Right ventricle myocardium inferior (tissue), 1 donor: ENCODE measurements at places on chromosomes 4 and X.

DNA sequence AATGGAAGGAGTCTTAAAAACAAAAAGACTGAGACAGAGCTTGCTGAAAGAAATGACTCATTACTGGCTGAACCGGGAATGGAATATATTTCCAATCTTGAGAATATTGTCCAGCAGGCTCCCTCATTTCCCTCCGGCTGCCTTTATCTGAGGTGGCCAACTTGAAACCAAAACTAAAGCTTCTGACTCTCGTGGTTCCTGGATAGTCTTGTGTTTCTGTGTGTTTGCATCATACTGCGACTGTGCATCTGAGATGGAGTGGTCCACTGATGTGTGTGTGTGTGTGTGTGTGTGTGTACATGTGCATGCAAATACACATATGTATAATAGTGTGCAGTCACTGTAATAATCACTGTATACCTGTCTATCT, 145.6 kb upstream of the SCML1 start:
- no peak for DNase-seq

GRCh38 chrX:1300449-1300848, 31.8 kb downstream of the CSF2RA start:
- DNase-seq: no peak

DNA sequence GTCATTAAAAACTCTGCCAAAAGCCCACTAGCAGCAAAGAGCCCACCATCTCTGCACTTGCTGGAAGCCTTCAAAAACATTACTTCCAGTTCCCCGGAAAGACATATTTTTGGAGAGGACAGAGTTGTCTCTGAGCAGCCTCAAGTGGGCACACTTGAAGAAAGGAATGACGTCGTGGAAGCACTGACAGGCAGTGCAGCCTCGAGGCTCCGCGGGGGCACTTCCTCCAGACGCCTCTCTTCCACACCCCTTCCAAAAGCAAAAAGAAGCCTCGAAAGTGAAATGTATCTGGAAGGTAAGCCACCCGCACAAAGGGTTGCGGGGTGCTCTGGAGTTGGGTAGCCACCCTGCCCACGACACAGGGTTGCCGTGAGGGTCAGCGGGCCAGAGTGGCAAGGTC, 25.9 kb downstream of the OFD1 start:
- DNase-seq: no peak

DNA sequence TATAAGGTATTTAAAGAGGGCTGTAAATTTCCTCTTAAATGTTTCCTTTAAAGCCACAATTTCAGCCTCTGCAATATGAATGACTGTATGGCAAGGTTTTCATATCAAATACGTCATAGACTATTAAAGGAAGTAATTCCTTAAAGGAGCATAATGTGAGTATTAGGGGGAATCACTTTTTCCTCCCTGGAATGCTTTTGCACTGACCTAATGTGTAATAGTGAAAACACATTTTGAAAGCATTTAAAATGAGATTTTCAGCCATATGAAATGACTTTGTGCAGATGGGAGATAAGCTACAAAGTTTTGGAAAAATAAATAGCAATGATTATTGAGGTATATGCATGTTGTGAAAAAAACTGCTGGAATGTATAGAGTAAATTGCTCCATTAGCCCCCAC, 17.6 kb downstream of the SLIT2 start:
- DNase-seq: no peak

- DNase-seq: no peak
Observed at GRCh38 chrX:83658731-83659130, 150.6 kb downstream of the POU3F4 start.

DNA sequence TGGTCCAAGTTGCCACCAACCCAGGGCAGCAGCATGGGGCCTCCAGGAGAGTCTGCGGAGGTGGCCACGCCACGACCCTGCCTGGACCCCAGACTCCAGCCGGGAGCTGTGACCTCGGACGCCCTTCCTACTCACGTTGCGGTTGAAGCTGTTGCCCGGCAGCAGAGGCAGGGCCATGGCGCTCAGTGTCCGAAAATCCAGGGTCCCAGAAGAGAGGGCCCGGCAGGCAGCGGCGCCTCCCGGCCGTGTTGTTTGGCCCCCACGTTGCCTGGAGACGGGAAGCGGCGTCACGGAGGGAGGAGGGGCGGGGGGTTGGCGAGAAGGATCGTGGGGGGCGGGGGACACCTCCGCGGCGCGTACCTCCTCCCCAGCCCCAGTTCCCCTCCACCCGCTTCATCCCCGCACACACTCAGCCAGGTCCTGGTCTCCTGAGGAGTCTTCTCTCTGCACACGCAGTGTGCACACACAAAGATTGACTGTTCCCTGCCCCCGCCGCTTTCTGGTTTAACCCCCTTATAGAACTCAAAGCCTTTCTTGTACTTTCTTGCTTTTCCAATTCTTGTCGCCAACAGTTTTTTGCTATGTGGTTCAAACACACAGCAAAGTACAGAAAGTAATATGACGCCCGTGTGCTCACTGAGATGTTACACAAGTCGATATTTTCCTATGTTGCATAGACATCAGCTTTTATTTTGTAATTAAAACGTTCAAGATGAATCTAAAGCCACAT, at the start of gene EFHC2:
Gene EFHC2, minus strand, starts transcription at position 261 of the 730 bp plus-strand sequence. Its CDS starts 84 bp downstream, at position 177.
- DNase-seq: peak; percentile 76

DNA sequence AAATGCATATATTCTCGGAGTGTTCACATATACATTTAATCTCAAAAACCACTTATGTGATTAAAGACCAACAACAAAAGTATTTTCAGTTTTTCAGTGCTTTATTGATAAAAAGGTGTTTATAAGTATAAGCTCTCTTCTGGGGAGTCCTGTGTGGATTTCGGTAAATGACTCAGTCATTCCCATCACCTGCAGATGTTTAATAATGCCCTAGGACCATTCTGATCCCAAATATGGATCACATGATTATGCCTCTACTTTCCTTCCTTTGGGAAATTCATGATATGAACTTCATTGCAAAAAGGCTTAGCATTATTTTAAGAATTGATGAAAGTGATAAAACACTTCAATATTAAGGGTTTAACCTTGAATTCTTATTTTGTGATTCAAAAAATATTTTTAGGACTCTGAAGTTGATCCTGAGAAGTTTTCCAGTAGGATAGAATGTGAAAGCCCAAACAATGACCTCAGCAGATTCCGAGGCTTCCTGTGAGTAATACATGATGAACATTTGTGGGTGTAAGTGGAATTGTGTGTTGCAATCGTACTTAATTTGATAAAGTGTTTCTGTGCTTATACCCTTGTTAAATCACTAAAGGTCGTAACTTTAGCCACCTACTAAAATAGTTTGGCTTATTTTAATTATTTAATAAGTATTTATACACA, 40.2 kb downstream of the ATP10D start:
- DNase-seq: no peak

DNA sequence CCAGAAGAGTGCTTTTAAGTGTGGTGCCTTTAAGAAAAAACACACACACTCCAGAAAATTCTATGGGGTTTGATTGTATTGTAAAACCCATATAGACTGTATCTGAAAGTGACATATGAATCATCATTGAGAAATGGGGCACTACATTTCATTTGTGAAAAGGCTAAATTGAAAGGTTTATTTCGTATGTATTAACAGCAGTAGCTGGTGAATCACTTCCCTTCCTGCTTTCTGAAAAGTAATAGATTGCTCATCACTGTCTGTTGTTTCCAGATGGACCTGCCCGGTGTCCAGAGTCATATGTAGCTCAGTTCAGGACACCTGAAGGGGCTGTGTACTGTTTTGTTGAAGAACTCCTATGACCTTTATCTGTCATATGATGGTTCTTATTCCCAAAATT, 28.1 kb upstream of the HPRT1 start:
- no peak for DNase-seq

DNA sequence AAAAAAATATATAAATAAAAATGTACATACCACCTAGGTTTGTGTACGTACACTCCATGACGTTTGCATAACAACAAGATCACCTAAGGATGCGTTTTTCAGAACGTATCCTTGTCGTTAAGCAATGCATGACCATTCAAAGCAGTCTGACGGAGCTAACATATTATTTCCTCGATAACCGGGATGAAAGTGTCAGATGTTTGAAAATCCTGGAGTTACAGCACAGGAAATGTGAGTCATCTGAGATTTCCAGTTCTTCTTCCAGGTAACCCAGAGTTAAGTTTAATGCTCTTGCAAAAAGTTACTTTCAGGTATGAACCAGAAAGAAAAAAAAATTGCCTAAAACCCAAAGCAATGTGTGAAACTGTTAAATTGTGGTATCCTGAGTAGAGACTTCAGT, 107.9 kb downstream of the LDB2 start:
- DNase-seq: no peak
